ENCODE measurements at places on chromosomes 7 and 10.

DNA sequence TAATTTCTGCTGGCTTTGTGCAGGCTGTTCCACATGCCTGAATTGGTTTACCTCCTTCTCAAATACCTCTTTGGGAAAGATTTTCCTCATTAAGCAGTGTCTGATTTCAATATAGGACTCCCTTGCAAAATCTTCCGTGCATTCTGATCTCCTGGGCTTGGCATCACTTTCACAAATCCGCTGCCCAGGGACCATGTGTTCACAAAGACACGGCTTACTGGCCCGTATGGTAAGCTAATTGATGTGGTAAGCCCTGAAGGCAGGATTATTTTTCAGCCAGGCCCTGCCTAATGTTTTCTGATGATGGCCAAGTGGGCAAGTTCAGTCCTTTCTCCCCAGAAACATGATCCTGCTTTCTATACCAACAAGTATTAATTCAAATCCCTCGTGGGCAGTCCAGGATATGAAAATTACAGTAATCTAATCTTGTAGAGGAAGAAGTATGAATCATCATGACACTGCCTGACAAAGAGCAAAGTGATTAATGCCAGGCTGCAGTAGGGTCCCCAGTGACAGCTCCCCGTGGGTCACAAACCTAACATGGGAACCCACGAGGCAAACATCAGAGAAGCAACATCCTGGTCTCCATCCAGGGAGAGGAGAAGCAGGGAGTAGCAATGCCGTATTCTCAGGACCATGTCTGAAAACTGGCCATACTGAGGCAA is 11.6 kb upstream of the SVIL start:
- no peak for DNase-seq

- no peak for DNase-seq
Observed at GRCh38 chr10:122557516-122557915, 3.0 kb upstream of the DMBT1 start.

DNA sequence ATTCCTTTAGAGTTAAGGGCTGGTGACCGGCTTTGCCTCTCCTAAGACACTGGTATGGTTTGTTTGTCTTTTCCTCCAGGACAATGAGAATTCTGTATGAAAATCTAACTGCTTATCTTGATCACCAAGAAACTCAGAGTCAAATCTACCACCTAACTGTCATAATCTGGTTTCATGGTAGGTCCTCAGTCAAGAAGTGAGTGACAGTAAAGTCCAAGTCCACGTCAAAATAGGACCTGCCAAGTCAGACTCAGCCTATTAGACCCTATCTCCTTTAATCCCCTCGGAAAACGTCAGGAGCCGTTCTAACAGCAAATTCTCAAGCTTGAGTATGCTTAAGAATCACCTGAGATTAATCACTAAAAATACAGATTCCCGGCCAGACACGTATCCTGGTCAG is 37.4 kb downstream of the C7orf33 start:
- no peak for DNase-seq

- DNase-seq, result no peak
Observed at GRCh38 chr7:149254181-149254858, 7.7 kb upstream of the ZNF783 start.

DNA sequence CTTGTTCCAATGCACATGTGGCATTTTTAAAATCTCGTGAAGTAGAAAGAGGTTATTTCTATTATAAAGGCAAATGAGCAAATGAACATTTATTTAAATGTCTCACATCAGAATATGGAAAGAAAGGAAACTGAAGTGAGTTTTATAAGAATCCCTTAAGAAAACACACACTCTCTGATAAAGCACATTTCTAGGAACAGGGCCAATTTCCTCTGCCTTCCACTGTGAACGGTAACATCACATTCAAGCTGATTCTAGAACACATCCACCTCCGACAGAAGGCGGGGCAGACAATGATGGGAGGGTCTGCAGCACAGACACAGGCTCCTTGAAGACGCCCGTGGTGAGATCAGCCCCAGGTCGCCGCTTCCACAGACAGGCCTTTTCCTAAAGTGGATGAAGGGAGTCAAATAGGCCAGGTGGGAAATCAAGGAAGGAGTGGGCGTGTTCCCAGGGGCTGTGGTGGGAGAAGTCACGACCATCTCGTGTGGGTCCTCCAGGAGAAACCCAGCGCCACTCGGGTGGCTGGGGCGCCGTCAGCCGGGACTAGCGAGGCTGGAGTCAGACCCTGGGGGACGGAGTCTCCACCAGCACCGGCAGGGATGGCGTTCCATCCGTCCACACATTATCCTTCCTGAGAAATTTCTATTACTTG is 31.1 kb downstream of the PITRM1 start:
- no peak for DNase-seq

- DNase-seq, result no peak
Observed at GRCh38 chr7:106704000-106704840, 43.3 kb upstream of the CCDC71L start.

GRCh38 chr10:118139321-118139720 is 92.6 kb upstream of the RAB11FIP2 start:
- no peak for DNase-seq

DNA sequence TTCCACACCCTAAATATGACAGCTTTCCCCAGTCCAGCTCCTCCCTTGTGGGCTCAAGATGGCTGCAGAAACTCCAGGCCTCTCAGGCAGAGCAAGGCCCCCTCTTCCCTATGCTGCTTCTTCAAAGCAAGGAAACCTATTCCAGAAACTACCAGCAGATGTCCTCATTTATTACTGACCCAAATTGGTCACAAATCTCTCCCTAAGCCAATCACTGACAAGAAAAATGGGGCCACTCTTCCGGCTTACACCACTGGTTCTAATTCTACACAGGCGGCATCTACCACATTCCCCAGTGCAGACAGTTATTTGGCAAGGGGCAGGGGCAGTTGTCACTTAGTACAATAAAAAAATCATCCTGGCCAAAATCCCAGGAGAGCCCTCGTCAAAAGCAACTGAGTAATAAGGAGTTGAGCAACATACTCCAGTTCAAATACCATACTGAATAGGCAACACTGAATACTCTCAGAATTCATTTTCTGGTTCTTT is 150.4 kb downstream of the SFMBT2 start:
- peak; percentile 3 for DNase-seq

DNA sequence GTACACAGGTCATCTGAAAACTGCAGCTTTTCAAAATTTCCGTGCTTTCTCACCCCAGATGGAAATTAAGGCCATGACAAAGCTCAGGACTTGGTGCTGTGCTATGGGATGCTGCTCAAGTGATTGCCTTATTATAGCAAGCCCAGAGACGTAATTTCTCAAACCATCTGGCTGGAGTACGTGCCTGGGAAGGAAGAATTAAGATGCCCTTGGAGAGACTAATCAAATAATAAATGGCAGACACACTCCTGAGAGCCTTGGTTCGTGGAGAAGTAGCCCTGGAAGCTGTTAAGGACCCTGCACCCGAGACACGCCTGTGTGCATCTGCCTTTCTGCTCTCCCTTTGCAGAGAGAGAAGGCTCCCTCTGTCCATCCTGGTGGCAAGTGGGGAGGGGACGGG is 38.3 kb upstream of the PRLHR start:
- DNase-seq, result no peak

DNA sequence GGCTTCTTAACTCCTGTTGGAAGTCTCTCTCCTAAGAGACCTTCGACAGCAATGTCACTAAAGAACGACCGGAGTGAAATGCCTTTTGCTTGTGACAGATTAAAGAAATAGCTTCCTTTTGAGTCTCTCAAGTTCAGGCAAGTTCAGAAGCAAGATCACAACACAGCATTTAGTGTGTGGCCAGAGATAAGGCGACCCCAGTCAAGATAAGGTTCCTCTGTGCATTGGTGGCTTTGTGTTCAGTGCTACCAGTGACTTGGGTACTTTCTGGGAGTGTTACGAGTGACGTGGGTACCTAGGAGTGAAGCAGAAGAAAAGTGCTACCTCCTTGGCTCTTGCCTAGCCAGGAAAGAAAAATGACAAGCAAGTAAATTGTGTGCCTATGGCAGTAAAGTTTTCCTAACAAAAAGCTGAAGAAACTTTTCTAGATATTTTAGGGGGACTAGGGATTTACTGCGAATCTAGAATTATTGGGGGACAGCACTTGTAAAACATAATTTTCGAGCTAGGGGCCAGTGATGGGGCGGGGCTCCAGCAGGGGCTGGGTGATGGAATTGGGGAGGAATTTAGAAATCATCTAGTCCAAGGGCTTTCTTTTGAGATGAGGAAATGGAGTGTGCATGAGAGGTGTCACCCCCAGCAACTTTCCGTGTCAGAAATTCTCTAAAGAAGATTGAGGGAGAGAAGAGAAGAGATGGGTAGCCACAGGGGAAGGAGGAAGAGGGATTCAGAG is 191.9 kb upstream of the LYZL2 start:
- no peak for DNase-seq

GRCh38 chr10:29210266-29210868 is 78.5 kb upstream of the LYZL1 start:
- no peak for DNase-seq

DNA sequence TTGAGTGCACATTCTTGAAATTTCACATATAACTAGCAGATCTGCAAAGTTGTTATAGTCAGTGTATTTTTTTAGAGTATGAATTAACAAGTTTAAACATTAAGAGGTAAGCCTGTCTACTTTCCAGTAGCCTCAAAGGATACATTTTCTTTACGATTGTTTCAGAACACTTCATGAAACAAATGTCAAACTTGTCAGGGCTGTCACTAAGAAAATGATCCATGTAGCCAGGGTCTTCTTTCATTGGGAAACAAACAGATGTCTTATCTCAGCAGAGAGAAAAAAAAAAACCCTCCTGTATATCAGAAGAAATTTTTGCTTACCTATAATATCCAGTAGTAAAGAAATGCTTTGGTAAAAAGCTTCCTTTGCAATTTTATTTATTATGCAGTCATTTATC is 192.4 kb downstream of the PHF14 start:
- no peak for DNase-seq

- no peak for DNase-seq
Observed at GRCh38 chr7:34139086-34139485, 233.7 kb downstream of the BMPER start.

DNA sequence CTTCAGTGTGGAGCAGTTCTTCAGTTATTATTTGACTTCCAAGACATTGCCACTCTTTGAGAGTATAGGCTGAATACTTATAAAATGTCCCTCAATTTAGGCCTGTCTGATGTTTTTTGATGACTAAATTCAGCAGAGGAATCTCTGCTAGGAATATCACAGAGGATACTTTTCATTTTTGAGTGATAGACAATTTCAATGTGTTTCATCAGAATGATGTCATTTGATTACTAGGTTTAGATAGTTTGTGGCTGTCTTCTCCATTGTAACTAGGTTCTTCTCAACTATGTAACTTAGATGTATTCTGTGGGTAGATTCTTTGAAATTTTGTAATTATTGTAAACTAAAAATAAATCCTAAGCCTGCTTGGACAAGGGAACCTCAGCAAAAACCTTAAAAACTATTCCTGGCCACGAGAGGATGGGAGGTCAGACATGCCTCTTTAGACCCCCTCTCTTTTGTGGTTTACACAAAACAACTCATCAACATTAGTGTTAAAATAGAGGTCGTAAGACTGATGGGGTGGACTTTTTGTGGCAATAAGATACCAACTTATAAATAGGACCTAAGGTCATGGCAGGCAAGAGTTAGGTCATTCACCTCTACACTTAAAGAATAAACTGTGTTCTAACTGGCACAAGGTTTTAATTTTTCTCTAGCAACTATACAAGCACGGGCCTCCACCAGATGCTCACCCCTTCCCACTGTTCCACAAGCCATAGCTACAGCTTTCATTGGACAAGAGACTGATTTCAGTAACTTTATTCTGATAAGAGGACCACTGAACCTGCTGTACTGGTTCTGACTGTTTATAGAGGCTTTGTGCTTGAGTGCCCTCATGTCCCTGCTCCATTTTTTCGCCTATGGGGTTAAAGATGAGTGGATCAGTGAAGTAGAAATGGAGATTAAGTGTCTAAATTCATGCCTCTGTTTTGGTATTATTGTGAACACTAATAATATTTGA is 33.7 kb downstream of the CYP2C8 start:
- no peak for DNase-seq

GRCh38 chr7:18860221-18860620 is 257.2 kb downstream of the TWIST1 start:
- DNase-seq, result no peak

DNA sequence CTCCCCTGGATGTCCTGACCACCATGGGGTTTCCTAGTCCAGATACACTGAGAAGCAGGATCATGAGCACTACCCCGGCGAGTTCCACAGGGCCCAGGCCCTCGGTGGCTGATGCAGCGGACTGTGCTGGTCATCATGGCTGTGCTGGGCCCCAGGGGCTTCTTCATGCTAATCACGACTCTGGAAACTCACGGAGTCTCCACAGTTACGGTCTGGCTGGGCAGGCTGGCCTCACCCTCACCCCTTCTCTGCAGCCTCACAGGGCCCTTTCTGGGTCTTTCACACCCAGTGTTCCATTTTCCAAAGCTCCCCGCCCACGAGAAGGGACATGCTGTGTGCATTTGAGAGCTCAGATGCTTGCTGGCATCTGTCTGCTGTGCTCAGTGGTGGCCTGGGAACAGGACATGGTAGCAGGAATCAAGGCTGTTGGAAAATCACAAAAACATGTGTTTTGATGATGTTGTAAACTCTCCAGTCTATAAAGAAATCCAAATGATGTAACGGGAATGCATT is 119.0 kb downstream of the PTPN20 start:
- DNase-seq, result no peak

DNA sequence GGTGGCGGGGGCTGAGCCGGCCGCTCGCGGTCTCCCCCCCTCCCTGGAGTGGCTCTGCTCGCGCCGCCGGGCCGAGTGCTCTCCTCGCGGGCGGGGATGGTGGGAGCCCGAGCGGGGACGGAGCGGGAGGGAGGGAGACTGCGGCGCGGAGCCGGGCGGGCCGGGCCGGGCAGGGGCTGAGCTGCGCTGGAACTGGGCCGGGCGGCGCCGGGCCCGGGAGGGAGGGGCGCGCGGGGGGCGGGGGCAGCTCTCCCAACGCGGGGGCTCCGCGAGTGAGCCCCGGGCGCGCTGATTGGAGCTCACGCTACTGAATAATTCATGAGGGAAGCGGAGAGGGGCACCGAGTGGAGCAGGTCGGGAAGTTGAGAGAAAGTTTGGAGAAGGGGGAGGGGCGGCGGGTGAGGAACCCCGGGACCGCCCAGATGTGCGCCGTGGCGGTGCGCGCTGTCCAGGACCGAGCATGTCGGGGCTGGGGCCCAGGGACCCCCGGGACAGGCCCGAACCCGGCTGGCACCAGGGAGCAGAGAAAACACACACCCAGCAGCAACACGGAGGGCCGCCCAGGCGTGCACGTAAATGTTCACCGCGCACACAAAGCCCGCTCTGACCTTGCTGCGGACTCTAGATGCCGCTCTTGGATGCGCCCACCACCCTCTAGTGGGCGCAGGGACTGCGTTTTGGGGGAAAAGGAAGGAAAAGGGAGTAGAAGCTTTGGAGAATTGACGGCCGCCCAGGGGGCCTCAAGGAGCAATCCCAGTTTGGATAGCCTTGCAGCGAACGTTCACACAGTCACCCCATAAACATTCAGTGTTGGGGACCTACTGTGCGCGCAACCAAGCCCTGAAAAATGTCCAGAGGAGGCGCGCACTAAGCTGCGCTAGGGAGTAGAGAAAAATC is at the start of gene EPHB4:
EPHB4 (minus strand) TSS at position 194 of the 897 bp plus-strand sequence. CDS start 493 bp downstream, outside the sequence.
- DNase-seq, result no peak

Measured in esophagus squamous epithelium (tissue), 5 donors.